ENCODE measurements at places on chromosomes 3 and 15. TPM values are rescaled to one million over a fixed set of nuclear protein-coding genes. Genes with fewer than 3 reads are reported as not detected.

DNA sequence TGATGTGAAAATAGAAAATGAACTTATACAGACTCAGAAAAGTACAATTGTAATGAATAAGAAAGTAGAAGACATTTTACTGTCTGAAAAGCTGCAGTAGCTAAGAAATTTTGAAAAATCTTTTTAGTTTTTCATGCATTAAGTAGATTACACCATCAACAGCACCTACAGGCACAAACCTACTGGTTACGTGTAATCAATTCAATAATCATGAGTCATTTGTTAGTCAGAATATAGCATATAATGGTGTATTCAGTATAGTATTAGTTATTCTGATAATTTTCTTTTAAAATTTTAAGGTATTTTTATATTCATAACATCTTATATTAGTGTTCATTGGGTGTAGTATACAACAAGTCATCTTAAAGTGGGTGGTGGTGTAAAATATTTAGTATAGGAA, 550.5 kb upstream of the GBE1 start:
- DNase-seq, result no peak
- H3K27ac ChIP-seq, result no peak overlapping the region
- no peaks in the 10 kb centered on the region for H3K4me1 ChIP-seq
- H3K4me3 ChIP-seq, result no peak overlapping the region
- H3K36me3 ChIP-seq, result no peaks in the 10 kb centered on the region
- no peaks in the 10 kb centered on the region for H3K27me3 ChIP-seq

- DNase-seq, result no peak
- no peaks in the 10 kb centered on the region for H3K36me3 ChIP-seq
- H3K27me3 ChIP-seq, result no peaks in the 10 kb centered on the region
Measured at GRCh38 chr3:135085652-135086436, 290.8 kb downstream of the EPHB1 start.

DNA sequence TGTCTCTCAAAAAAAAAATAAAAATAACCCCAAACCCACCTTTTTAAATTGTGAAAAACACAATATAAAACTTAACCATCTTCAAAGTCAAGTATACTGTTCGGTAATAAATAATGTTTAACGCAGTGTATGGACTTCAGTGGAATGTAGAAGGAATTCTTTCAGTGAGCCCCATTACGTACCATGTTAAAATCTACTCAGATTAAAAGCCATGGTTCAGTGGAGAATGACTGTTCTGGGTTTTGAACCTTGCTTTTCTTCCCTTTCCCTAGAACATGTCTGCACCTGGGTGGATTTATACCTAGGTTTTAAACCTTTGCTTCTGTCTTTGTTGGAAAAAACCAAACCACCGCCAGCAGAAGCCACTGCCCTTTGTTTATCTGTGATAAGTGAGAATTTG, 27.5 kb downstream of the DAG1 start:
- H3K36me3 ChIP-seq, result no peaks in the 10 kb centered on the region
- H3K4me1 ChIP-seq, result peaks cover 27% of the 10 kb centered on the region
- H3K27ac ChIP-seq, result no peak overlapping the region
- no peaks in the 10 kb centered on the region for H3K27me3 ChIP-seq
- no peak for DNase-seq

DNA sequence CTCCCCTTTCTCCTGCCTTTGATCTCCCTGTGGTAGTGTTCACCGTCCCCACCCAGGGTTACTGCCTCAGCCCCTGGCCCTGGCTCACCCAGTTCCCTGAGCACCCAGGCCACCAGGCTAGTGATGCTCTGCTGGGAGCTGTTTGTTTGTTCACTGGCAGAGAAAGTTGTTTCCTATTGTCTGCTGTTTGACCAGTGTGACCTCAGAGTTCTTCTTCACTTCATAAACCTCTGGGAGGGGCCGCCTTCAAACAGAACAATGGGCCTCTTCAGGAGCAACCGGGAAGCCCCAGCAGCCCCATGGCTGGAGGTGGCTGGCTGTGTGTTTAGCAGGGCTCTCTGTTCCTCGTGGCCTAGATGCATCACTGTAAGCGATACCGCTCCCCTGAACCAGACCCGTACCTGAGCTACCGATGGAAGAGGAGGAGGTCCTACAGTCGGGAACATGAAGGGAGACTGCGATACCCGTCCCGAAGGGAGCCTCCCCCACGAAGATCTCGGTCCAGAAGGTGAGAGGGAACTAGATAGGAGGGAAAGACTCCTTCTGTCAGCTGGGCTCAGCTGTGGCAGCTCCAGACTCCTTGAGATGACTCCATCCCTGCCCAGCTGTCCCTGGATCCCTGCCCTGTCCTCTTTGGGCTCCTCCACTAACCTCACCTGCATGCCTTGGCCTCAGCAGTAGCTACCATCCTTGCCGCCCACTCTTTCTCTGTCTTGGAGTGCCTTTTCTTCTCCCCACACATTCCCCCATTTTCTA, 3.4 kb downstream of the CLK3 start:
- H3K4me1 ChIP-seq, result peaks cover 16% of the 10 kb centered on the region
- no peak overlapping the region for H3K4me3 ChIP-seq
- H3K27me3 ChIP-seq, result no peaks in the 10 kb centered on the region
- no peak for DNase-seq
- H3K27ac ChIP-seq, result no peak overlapping the region

DNA sequence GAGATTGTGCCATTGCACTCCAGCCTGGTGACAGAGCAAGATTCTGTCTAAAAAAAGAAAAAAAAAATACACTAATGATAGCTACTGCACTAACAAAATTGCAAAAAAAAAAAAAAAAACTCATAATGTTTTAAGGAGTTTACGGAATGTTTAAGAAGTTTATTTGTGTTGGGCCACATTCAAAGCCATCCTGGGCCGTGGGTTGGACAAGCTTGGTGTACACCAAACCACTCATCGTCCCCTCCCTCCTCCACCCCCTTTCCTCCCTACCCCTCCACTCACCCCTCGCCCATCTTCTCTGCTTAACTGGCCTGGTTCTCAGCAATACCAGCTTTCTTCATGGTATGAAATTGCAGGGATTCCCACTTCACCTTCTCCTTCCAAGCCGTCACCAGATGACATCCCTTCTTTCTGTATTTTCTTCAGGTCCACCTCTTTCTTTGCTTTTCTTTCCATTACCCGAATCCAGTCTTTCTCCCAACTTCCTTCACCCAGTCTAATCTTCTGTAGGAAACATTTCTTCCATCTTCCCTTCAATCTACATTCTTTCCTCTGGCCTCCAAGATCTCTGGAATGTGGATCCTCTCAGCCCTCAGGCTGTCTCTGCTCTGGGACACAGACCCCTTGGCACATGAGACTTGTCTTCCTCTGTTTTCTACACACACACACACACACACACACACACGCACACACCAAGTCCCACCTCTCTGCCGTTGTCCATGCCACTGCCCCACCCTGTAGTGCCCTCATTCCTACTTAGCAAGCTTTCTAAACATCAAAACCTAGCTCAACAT, 3.5 kb upstream of the MESP1 start:
- no peak overlapping the region for H3K4me3 ChIP-seq
- H3K27ac ChIP-seq, result no peak overlapping the region
- H3K36me3 ChIP-seq, result no peaks in the 10 kb centered on the region
- DNase-seq, result no peak
- H3K4me1 ChIP-seq, result no peaks in the 10 kb centered on the region

GRCh38 chr3:100600181-100601042, 9.0 kb upstream of the ADGRG7 start:
- peaks cover 4% of the 10 kb centered on the region for H3K27me3 ChIP-seq
- H3K4me3 ChIP-seq, result no peak overlapping the region
- H3K36me3 ChIP-seq, result no peaks in the 10 kb centered on the region
- DNase-seq, result no peak

DNA sequence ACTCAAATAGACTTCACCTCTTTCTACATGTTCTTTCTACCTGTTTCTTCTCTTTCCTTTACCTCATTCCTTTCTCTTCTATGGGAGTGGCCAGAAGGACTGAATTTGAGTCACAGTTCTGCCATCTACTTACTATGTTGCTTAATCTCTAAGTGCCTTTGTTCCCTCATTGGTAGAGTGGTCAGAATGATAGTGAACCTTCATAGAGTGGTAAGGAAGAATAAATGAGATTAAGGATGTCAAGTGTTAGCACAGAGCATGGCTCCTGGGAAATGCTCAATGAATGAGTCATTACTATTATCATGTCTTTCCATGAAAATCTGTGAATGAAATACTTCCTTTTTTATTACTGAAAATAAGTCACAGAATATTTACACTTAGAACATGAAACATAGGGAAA, 17.5 kb downstream of the TMEM207 start:
- no peaks in the 10 kb centered on the region for H3K36me3 ChIP-seq
- no peak overlapping the region for H3K27ac ChIP-seq
- H3K4me1 ChIP-seq, result peaks cover 18% of the 10 kb centered on the region
- DNase-seq, result peak; percentile 51
- H3K4me3 ChIP-seq, result no peak overlapping the region

The FSIP1 gene
- 2.4 TPM for total RNA-seq

The ISL2 gene
- 2.8 TPM for total RNA-seq

Data from GM23248 (cell line).